ENCODE measurements at places on chromosomes 1 and 21.
A peak's percentile ranks its signal among the peaks of the same experiment; 100 is the strongest.

DNA sequence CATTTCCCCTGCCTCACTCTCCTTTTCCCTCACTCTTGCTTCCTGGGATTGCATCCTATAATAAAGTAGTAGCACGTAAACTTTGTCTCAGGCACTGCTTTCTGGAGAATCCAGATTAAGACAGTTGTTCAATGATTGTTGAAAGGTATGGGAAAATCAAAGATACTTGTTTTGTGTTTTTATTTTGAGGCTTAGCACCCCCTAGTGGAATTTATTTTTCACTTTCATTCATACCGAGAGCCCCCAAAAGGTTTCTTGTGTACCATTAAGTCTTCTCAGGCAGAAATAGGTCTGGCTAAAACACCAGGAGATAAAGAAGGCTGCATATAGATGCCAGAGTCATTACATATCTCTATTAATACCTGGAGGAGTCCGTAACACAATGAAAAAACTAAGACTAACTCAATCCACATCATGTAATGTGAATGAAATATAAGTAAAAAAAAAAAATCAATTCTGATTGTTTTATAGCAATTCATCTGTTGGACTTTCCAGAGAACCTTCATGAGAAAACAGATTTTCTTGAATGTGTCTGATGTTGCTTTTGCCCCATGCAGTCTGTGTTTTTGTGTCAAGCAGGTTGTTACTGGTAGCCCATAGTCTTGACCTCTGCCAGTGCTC is 103.5 kb downstream of the RPE65 start:
- DNase-seq: peak; percentile 40

DNA sequence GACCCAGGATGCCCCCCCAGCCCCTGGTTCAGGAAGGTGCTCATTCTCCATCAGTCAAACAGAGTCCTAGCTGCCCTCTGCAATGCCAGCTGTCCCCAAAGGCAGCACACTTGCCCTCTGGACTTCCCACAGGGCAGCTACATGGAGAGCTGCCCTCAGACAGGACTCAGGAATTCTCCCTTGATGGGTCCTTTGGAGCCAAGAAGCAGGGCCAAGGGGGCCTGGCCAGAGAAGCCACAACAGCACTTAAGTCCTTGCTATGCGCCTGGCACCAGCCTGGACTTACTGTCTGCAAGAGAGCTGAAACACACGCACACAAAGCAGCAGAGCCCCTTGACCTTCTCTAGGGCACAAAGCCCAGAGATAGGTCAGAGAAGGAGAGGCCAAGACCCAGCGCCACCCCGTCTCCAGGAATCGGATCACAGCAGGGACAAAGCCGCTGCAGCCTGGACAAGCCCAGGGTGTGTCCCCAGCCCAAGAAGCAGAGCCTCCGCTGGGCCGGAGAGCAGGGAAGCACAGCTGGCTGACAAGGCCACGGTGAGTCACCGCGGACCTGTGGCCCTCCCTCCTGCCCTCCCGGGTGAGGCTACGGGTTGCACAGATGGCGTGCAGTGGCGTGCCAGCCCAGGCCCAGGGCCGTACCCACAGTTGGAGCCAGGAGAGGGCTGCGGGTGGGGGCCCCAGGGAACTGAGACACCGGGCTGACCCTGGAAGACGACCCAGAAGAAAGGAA is 1.7 kb downstream of the WNT9A start:
- DNase-seq: peak; percentile 30

- no peak for DNase-seq
Observed at GRCh38 chr21:42153746-42154145, 65.2 kb upstream of the ABCG1 start.

GRCh38 chr1:34978921-34979320 is 6.2 kb downstream of the TMEM35B start:
- no peak for DNase-seq

DNA sequence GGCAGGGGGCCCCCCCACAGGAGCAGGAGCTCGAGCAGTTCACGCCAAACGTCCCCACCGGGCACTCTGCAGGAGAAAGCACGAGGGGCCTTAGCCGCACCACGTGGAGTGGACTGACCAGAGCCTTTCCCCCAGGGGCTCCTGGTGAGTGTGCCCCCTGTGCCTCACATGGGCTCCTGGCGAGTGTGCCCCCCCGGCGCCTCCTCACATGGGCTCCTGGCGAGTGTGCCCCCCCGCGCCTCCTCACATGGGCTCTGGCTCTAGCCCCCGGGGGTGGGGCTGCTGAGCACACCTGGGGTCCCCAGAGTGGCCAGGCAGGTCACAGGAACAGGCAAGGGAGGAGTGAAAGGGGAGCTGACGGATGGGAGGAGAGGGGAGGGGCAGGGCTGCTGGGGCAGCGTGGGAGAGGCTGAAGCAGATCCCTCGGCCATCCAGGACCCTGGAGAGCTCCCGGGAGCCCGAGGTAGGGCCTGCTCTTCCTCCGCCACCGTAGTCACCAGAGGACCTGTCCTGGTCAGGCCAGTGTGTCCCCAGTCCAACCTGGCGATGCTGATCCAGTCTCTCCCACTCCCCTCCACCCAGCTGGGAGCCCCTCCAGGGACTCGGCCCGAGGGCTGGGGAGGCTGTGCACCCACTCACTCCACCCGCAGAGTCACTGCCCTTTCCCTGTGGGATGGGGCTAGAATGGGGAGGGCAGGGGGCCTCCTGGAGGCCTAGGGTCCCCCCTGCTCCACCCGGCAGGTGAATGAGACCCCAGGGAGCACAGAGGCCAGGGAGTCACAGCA is 47.6 kb downstream of the ARHGEF16 start:
- peak; percentile 37 for DNase-seq

- DNase-seq: no peak
Observed at GRCh38 chr1:85824066-85824840, 116.0 kb upstream of the ZNHIT6 start.

DNA sequence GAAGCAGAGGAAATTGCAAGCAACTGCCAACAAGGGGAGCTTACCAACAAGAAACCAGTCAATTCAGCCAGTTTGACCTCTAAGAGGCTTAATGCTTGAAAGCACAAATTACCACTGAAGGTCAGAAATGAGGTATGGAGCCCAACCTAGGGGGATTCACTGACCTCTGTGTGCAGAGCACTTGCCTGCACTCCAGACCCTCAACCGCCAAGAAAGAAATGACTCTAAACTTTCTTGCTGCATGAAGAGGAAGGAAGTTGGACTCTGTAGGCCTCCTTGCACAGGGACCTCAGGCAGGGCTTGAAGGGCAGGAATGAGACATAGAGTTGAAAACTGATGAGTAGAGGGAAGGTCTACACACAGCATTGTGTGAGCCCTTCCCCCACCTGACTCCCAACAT is 10.0 kb downstream of the ARMH1 start:
- DNase-seq: no peak

DNA sequence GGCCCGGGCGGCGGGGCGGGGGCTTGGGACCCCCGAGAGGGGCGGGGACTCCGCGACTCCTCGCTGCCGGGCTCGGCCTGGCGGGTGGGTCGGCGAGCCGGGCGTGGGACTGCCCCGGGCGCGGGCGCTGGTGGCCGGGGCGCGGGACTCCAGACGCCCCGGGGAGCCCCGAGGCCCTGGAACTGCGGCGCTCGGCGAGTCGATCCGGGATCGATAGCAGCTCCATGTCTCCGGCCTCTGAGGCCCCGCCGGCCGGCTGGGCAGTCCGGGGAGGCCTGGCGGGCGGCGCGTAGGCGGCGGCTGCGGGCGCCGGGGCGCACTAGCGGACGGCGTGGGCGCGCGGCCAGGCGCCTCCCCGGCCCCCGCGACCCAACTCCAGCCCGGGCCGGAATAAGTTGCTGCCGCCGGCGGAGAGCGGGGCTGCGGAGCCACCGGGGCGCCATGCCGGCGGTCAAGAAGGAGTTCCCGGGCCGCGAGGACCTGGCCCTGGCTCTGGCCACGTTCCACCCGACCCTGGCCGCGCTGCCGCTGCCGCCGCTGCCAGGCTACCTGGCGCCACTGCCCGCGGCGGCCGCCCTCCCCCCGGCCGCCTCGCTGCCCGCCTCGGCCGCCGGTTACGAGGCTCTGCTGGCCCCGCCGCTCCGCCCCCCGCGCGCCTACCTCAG is 400 bp downstream of the SAMD11 start:
- no peak for DNase-seq

- no peak for DNase-seq
Observed at GRCh38 chr1:86421601-86422280, 2.2 kb upstream of the CLCA2 start.

DNA sequence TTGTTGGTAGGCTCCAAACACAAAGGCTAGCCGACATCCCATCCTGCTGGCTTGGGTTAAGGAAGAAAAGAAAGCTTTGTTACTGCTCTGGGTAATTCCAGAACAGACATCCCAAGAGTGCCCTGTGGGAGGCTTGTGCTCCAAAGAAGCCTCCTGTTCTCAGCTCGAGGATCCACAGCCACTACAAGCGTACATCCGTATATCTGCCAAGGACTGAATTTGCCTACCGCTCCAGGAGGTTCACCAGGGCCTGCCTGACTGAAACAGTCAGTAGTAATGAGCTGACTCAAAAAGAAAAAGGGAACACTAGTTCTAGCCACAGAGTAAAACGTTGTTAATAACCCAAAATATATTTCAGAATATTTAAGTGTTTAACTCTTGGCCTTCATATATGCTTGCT is 24.8 kb upstream of the MUTYH start:
- no peak for DNase-seq

DNA sequence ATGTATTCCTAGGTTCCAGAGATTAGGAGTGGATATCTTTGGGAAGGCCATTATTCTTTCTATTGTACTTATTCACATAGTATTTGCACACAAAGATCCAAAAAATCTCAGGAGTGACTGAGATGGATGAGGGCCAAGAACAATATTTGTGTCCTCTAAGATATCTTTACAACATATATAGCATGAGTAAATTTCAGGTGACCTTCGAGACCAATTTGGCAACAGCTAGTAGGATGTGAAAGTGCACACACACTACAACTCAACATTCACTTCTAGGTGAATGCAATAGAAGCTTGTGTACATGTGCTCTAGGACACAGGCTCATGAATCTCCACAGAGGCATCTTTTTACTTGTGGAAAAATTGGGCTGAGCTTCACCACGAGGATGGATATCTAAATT is 224.0 kb downstream of the C1orf94 start:
- no peak for DNase-seq

DNA sequence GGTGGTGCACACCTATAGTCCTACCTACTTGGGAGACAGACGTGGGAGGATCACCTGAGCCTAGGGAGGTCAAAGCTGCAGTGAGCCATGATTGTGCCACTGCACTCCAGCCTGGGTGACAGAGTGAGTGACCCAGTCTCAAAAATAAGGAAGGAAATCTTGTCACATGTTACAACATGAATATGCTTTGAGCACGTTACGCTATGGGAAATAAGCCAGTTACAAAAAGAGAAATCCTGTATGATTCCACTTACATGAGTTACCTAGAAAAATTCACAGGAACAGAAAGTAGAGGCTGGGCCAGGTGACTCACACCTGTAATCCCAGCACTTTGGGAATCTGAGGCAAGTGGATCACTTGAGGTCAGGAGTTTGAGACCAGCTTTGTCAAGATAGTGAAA is 6.7 kb upstream of the PADI6 start:
- DNase-seq: no peak

DNA sequence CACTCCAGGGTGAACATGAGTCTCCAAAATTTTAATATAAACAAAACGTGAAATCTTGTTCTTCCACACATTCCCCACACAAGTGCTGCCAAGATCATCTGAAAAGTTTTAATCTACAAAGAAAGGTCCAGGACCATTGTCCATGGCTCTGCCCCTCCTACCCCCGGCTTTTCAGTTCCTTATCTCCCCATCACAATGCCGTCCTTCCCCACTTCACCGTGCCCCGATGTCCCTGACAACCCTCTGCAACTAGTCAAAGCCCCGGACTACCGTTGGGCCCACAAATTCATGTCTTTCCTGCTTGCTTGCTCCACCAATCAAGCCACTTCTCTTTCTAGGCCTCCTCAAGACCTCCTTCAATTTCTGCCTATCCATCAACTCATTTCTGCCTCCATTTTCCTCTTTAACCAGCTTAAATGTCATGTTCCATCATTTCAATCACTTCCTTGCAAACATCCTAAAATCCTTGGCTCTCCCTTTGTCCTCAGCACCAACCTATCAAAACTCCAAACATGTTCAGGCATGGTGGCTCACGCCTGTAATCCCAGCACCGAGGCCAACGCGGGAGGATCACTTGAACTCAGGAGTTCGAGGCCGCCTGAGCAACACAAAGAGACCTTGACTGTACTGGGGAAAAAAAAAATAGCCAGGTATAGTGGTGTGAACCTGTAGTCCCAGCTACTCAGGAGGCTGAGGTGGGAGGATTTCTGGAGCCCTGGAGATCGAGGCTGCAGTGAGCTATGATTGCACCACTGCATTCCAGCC is 14.0 kb upstream of the BMP8B start:
- no peak for DNase-seq

DNA sequence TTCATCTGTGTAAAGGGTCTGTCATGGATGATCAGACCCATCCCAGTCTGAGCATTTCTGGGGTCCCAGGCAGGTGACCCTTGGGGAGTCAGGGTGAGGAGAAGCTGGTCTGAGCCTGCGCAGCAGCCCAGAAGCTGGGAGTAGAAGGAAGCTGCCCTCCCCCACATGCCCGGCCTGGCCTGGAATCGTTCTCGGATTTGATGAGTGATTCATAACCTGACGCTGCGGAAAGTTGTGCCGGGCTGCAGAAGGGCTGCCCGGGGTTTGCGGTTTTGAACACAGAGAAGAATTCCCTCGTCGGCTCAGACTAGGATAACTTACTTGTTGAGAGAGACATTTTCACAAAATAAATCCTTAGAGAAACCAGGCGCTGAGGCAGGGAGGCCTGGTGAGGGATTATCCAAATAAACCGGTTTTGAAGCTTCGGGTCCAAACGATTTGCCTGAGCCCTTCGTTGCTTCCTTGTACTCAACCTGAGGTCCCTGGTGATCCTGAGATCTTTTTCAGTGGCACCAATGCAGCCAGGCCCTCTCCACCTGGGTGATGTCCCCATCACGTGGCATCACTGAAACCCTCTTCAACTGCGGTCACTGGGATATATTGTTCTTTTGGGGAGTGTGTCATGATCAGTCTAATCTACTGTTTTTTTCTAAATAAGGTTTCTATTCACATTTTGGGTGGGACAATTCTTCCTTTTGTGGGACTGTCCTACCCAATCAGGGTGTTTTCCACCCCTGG is 29.2 kb downstream of the EPHB2 start:
- DNase-seq: peak; percentile 93

DNA sequence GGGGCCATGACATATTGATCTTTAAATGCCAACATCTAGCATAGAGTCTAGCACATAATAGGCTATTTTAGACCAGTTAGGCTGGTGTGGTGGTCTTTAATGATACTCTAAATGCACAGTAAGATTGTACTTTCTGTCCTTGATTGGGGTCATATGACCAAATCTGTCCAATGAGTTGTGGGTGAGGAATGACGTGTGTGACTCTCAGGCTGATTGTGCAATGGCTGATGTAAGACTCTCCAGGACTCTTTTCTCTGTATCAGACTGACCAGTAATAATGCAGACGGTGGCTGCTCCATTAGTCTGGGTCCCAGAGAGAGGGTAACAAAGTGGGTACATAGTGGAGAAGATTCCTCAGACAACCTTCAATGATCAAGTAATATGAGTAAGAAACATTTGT is 541.6 kb upstream of the CAMK1G start:
- DNase-seq: no peak

All from fibroblast of skin of scalp (primary cell).